Foreskin keratinocyte (primary cell): ENCODE measurements at places on chromosomes 11 and 22. TPM values are rescaled to one million over a fixed set of nuclear protein-coding genes. Genes with fewer than 3 reads are reported as not detected.

Gene KRTAP5-5
- polyA plus RNA-seq, result not detected in 2 replicates

Gene GAS2L1
- polyA plus RNA-seq, result 41.8 and 42.9 TPM in 2 replicates

Gene PHOX2A
- not detected in 2 replicates for polyA plus RNA-seq

Gene SLC22A8
- not detected in 2 replicates for polyA plus RNA-seq

Gene QSER1
- polyA plus RNA-seq, result 2.8 and 3.8 TPM in 2 replicates

Gene B4GALNT4
- polyA plus RNA-seq, result 13.6 and 37.2 TPM in 2 replicates

Gene GGTLC3
- not detected in 2 replicates for polyA plus RNA-seq

Gene XPNPEP3
- polyA plus RNA-seq, result 5.1 and 6.8 TPM in 2 replicates

Gene MAPK12
- 15.0 and 25.3 TPM in 2 replicates for polyA plus RNA-seq

Gene VSIG10L2
- 0.09 and 0.13 TPM in 2 replicates for polyA plus RNA-seq

Gene UBE2L6
- 111 and 135 TPM in 2 replicates for polyA plus RNA-seq

Gene GDPD4
- polyA plus RNA-seq, result not detected in 2 replicates

Gene LRRC55
- not detected in 2 replicates for polyA plus RNA-seq

Gene DDI1
- polyA plus RNA-seq, result not detected in 2 replicates

Gene CABP4
- not detected in 2 replicates for polyA plus RNA-seq

Gene C22orf42
- not detected in 2 replicates for polyA plus RNA-seq

Gene LRRC4C
- not detected in 2 replicates for polyA plus RNA-seq

Gene KRTAP5-1
- not detected in 2 replicates for polyA plus RNA-seq

Gene SMC1B
- polyA plus RNA-seq, result 0.02 TPM in 1 of 2 replicates, not detected in the other

Gene SPI1
- polyA plus RNA-seq, result not detected in 2 replicates

Gene ME3
- polyA plus RNA-seq, result 2.2 and 3.2 TPM in 2 replicates

Gene DEPDC7
- 10.2 and 13.9 TPM in 2 replicates for polyA plus RNA-seq

Gene NAGA
- 20.1 and 23.1 TPM in 2 replicates for polyA plus RNA-seq

Gene MMP10
- 1.8 and 4.4 TPM in 2 replicates for polyA plus RNA-seq

Gene POU2AF1
- polyA plus RNA-seq, result not detected in 2 replicates

Gene TNNI2
- 8.2 and 13.1 TPM in 2 replicates for polyA plus RNA-seq

Gene MS4A7
- polyA plus RNA-seq, result not detected in 2 replicates

Gene GP1BB
- 0.28 and 0.56 TPM in 2 replicates for polyA plus RNA-seq

Gene TRIM21
- polyA plus RNA-seq, result 38.9 and 42.8 TPM in 2 replicates

Gene NADSYN1
- 32.4 and 36.7 TPM in 2 replicates for polyA plus RNA-seq

Gene OR51B2
- polyA plus RNA-seq, result not detected in 2 replicates

Gene HPX
- polyA plus RNA-seq, result 0.10 and 0.38 TPM in 2 replicates

Gene KRTAP5-2
- not detected in 2 replicates for polyA plus RNA-seq

Gene CREBZF
- polyA plus RNA-seq, result 7.1 and 8.5 TPM in 2 replicates

Gene BIRC3
- polyA plus RNA-seq, result 2.0 and 2.8 TPM in 2 replicates

Gene MIAT
- polyA plus RNA-seq, result 0.02 and 0.04 TPM in 2 replicates

Gene PGGHG
- polyA plus RNA-seq, result 7.5 and 10.2 TPM in 2 replicates

Gene MMP1
- 27.8 and 43.4 TPM in 2 replicates for polyA plus RNA-seq

Gene TSSK2
- not detected in 2 replicates for polyA plus RNA-seq

Gene MMP12
- polyA plus RNA-seq, result not detected in 2 replicates

Gene TMPRSS6
- polyA plus RNA-seq, result not detected in 2 replicates

Gene TRPM5
- polyA plus RNA-seq, result not detected in 2 replicates

Gene CCDC116
- polyA plus RNA-seq, result 0.08 and 0.11 TPM in 2 replicates

Gene C1QTNF5
- 0.03 and 0.07 TPM in 2 replicates for polyA plus RNA-seq

Gene ALDH3B1
- polyA plus RNA-seq, result 0.03 TPM in 1 of 2 replicates, not detected in the other

Gene TRIM29
- 211 and 233 TPM in 2 replicates for polyA plus RNA-seq

Gene MUC6
- not detected in 2 replicates for polyA plus RNA-seq

Gene HEPN1
- not detected in 2 replicates for polyA plus RNA-seq

Gene TALDO1
- 227 TPM in 2 replicates for polyA plus RNA-seq

Gene RRM1
- 52.6 and 68.8 TPM in 2 replicates for polyA plus RNA-seq

Gene OR52N4
- polyA plus RNA-seq, result not detected in 2 replicates

Gene MPPED2
- polyA plus RNA-seq, result not detected in 2 replicates

Gene IGSF9B
- 0.29 and 0.73 TPM in 2 replicates for polyA plus RNA-seq

Gene NLRX1
- polyA plus RNA-seq, result 6.5 and 7.3 TPM in 2 replicates

Gene RAC2
- 116 and 117 TPM in 2 replicates for polyA plus RNA-seq

Gene SLC5A4
- polyA plus RNA-seq, result not detected in 2 replicates

Gene RAB36
- polyA plus RNA-seq, result 2.6 and 3.4 TPM in 2 replicates

Gene C11orf21
- not detected in 2 replicates for polyA plus RNA-seq
